HT1080 (cell line): ENCODE measurements at places on chromosomes 5 and 9. TPM values are rescaled to one million over a fixed set of nuclear protein-coding genes. Genes with fewer than 3 reads are reported as not detected.

The C5orf52 gene
- not detected in 2 replicates for total RNA-seq

The NR5A1 gene
- not detected in 2 replicates for total RNA-seq

The PCDHGB5 gene
- total RNA-seq, result 0.37 and 0.55 TPM in 2 replicates

The PCDHA4 gene
- 0.06 and 0.07 TPM in 2 replicates for total RNA-seq

The LSM11 gene
- 3.1 and 3.6 TPM in 2 replicates for total RNA-seq

The CER1 gene
- total RNA-seq, result not detected in 2 replicates

The GLRA1 gene
- total RNA-seq, result not detected in 2 replicates

The CDC20B gene
- not detected in 2 replicates for total RNA-seq

The SLCO4C1 gene
- 0.02 TPM in 1 of 2 replicates, not detected in the other for total RNA-seq

The CLIC3 gene
- total RNA-seq, result 1.0 and 1.7 TPM in 2 replicates

The MCIDAS gene
- 2.6 and 2.8 TPM in 2 replicates for total RNA-seq

The FOXI1 gene
- not detected in 2 replicates for total RNA-seq

The NACC2 gene
- 24.2 and 28.3 TPM in 2 replicates for total RNA-seq

The ANKRD18A gene
- not detected in 2 replicates for total RNA-seq

The UAP1L1 gene
- 12.0 and 15.6 TPM in 2 replicates for total RNA-seq

The GGTA1 gene
- not detected in 2 replicates for total RNA-seq

The KCNIP1 gene
- not detected in 2 replicates for total RNA-seq

The PDLIM4 gene
- not detected in 2 replicates for total RNA-seq

The SPAAR gene
- total RNA-seq, result 0.05 and 0.23 TPM in 2 replicates

The PCDHAC1 gene
- not detected in 2 replicates for total RNA-seq

The ABO gene
- total RNA-seq, result not detected in 2 replicates

The HAPLN1 gene
- not detected in 2 replicates for total RNA-seq

The SMC5 gene
- 13.5 and 14.7 TPM in 2 replicates for total RNA-seq

The SLCO6A1 gene
- not detected in 2 replicates for total RNA-seq

The CKMT2 gene
- total RNA-seq, result not detected in 2 replicates

The PRDM12 gene
- 0.07 and 0.10 TPM in 2 replicates for total RNA-seq

The S1PR3 gene
- 0.05 TPM in 1 of 2 replicates, not detected in the other for total RNA-seq

The UGT3A2 gene
- not detected in 2 replicates for total RNA-seq

The SMIM33 gene
- not detected in 2 replicates for total RNA-seq

The C9orf50 gene
- total RNA-seq, result not detected in 2 replicates

The SEMA5A gene
- total RNA-seq, result 1.8 and 2.7 TPM in 2 replicates

The CARTPT gene
- not detected in 2 replicates for total RNA-seq

The OCLN gene
- 3.9 and 4.0 TPM in 2 replicates for total RNA-seq

The NAIF1 gene
- 19.6 and 21.2 TPM in 2 replicates for total RNA-seq

The ANKRD18B gene
- total RNA-seq, result 3.7 and 15.0 TPM in 2 replicates

The CYLC2 gene
- not detected in 2 replicates for total RNA-seq

The SPATA31A3 gene
- not detected in 2 replicates for total RNA-seq

The NEUROG1 gene
- not detected in 2 replicates for total RNA-seq

The LMX1B gene
- 0.55 and 1.3 TPM in 2 replicates for total RNA-seq

The NUTM2F gene
- total RNA-seq, result not detected in 2 replicates

The PCDHB4 gene
- total RNA-seq, result not detected in 2 replicates
